ENCODE measurements at places on chromosomes 7 and 10.

DNA sequence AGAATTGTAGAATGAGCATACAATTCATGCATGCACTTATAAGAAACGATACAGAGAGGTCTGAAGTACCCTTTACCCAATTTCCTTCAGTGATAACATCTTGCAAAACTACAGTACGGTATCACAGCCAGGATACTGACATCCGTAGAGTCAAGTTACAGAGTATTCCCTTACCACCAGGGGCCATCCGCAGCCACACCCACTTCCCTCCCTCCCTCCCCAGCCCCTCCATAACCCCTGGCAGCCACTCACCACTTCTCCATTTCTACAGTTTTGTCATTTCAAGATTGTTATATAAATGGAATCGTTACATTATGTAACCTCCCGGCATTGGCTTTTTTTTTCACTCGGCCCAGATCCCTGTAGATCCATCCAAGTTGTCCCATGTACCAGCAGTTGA is 113.6 kb upstream of the RET start:
- DNase-seq, result no peak

- no peak for DNase-seq
Observed at GRCh38 chr7:31890198-31890597, 180.0 kb downstream of the PDE1C start.

GRCh38 chr7:7732621-7733281 is 14.3 kb upstream of the RPA3 start:
- no peak for DNase-seq

- DNase-seq, result peak; percentile 86
Observed at GRCh38 chr10:119872860-119873681, 428 bp upstream of the MCMBP start.

DNA sequence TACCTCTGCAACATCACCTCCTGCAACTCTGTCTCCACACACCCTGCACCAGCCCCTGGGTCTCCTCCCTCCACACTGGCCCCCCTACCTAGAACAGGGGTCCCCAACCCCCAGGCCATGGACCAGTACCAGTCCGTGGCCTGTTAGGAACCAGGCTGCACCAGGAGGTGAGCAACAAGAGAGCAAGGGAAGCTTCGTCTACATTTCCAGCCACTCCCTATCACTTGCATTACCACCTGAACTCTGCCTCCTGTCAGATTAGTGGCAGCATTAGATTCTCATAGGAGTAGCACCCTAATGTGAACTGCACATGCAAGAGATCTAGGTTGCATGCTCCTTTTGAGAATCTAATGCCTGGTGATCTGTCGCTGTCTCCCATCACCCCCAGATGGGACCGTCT is 108.8 kb upstream of the WDR11 start:
- no peak for DNase-seq

GRCh38 chr7:69968969-69969556 is 370.8 kb downstream of the AUTS2 start:
- no peak for DNase-seq

GRCh38 chr7:38393874-38394273 is 120.4 kb upstream of the TARP start:
- DNase-seq, result no peak

DNA sequence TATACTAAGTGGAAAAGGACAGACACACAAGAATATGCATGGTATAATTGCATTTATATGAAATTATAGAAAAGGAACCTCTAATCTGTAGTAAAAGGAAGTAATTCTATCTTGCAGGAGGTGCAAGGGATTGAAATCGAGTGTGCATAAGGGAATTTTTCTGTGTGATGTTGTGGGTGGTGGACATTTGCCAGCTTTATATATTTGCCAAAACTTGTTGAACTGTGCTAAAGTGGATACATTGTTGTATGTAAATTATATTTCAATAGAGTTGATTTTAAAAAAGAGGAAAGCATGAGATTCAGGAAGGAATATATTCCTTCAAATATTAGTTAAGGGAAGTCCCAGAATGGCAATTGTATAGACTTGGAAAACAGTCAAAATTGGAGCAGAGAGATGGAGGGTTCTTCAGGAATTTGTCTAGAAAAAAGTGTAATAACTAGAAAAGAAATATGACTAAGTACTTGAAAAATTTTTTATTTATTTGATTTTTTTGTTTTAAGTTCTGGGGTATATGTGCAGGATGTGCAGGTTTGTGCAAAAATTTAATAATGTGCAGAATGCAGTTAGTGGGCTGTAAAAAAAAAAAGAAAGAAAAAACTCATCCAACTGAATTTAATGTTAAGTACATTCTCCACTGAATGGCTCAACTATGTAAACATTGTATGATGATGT is 96.1 kb downstream of the ARL4A start:
- no peak for DNase-seq

DNA sequence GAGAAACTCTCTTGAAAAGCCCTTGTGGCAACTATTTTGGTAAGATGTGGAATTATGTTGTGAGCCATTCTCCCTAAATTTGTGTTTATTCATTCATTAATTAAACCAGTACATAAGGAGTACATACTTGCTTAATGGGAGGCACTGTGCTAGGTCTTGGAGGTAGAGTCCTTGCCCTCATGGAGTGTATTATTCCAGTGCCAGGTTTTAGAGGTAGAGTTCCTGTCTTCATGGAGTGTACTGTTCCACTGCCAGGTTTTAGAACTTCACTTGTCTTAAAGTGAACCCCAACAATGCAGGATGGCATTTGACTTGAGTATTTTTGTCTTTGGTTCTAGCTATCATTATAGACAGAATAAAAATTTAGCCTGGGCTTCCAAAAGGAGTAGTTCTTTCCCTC is 8.8 kb downstream of the MXI1 start:
- DNase-seq, result no peak

Data from frontal cortex (tissue), 4 donors.